ENCODE measurements at places on chromosomes 1 and 21.

- no peak for DNase-seq
Measured at GRCh38 chr1:186078245-186078644, 296.8 kb downstream of the TPR start.

GRCh38 chr1:215263636-215264035, 181.1 kb downstream of the KCNK2 start:
- no peak for DNase-seq

DNA sequence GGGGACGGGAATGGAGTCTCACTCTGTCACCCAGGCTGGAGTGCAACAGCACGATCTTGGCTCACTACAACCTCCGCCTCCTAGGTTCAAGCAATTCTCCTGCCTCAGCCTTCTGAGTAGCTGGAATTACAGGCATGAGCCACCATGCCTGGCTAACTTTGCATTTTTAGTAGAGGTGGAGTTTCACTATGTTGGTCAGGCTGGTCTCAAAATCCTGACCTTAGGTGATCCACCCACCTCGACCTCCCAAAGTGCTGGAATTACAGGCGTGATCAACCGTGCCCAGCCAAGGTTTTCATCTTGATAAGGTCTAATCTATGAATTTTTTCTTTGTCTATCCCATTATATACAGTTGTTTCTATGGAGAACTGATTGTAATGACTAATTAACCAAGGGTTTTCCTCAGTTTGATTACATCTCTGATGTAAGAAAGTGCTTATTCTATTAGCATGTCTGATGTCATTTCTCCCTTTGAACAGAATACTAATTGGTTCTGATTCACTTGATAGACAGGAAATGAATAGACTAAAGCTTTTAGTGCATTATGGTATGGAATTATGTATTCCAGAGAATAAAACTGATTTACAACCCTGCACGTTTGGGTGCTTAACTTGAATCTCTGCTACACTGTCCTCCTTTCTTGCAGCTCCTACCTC, 11.9 kb downstream of the PACC1 start:
- DNase-seq, result no peak

- peak; percentile 6 for DNase-seq
Measured at GRCh38 chr1:199113265-199113869, 474.5 kb downstream of the PTPRC start.

DNA sequence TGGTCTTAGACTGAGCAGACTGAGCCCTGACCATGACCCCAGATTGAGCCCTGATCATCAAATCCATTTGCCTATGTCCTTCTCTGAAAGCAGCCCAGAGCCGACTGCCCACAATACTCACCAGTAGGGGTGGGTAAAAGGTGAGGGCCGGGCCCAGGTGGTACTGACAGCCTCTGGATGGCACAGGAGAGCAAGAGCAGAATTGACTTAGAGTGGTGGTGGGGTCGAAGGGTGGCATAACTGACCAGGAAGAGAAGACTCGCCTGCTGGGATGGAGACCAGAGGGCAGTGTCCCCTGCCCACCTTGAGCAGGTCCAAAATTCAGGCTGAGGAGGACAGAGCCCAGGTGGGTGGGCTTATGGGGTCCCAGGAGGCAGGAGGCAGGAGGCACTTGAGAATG, 161.3 kb upstream of the POU3F1 start:
- DNase-seq, result no peak

- no peak for DNase-seq
Measured at GRCh38 chr21:28516021-28516420, 476.7 kb downstream of the LTN1 start.

- DNase-seq, result no peak
Measured at GRCh38 chr1:244053831-244054230, 2.7 kb downstream of the ZBTB18 start.

DNA sequence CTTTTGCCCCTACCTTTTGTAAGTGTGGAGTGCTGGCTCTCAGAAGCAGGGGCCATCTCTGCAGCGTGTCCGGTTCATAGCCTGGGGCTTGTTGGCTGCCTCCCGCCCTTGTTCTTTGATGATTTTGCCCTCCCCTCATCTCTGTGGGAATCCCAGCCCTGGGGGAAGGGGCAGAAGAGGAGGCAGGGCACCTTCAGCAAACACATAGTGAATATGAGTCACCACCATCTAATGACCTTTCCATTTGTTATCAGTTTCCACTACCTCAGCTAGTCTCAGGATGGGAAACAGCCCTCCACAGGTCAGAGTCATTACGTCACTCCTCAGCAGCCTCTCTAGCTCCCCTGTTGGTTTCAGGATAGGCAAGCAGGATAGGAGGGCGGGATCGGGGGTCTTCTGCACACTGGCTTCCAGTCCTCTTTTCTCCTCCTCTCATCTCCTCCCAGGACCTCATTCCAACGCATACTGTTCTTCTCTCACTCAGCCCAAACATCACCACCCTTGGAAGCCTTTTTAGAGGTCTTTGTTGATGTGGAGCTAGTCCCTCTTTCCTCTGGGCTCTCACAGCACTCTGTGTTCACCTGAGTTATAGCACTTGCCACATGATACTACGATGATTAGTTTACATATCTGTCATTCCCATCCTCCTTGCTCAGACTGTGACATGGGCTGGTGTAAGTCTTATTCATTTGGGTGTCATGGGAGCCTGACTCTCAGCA, 15.8 kb downstream of the GADD45A start:
- DNase-seq, result no peak

GRCh38 chr21:32200029-32200428, 78.8 kb downstream of the MIS18A start:
- no peak for DNase-seq

GRCh38 chr1:11031624-11032262, 15.3 kb downstream of the MASP2 start:
- no peak for DNase-seq

DNA sequence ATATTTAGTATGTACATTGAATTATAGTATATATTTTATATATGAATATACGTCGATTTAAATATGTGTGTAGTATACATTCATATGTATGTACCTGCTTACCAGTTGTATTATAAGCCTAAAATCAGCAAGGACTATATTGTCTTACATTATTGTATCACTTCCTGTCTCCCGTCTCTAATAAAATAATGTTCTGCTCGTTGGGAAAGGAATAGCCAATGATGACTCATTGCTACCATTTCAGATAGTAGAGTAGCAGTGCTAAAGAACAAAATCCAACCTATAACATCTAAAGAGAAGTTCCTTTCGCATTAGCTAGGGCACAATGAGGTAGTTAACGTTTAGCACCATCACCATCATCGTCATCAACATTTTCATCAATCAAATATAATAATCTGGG, 39.9 kb upstream of the SMYD2 start:
- no peak for DNase-seq
